ENCODE measurements at places on chromosomes 1 and 21.

- DNase-seq, result peak; percentile 29
These were observed 193.6 kb downstream of the RPS6KC1 start for GRCh38 chr1:213244664-213245091.

DNA sequence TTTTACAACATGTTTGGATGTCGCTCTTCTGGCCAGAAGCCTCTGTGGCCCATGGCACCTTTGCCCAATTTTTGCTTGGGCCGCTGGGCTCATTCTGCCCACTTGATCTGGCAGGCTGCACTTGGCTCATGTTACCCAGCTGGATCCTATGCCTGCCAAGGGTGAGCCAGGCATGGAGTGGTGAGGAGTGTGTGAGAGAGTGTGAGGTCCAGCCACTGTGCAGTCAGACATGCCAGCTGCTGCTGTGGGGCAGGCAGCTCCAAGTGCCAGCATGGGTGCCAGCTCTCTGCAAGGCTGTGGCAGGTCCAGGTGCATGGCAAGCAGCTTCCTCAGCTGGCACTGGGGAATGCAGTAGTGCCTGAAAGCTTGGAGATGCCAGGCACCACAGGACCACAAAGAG, 71.0 kb downstream of the EBNA1BP2 start:
- DNase-seq, result no peak

DNA sequence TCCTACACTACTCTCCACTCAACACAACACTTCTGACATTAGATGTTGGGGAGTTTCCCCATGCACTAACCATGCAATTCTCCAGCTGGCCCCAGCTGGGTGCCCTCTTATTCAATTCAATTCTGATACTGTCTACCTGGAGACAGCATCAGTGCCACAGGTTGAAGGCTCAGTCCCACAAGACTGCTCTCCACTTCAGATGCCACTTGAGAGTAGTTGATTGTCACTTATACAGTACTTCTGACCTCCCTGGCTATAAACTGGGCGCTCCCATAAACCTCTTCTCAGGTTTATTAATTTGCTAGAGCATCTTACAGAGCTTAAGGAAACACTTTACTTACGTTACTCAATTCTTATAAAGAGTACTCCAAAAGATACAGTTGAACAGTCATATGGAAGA, 442.3 kb downstream of the LRRIQ3 start:
- DNase-seq, result no peak

DNA sequence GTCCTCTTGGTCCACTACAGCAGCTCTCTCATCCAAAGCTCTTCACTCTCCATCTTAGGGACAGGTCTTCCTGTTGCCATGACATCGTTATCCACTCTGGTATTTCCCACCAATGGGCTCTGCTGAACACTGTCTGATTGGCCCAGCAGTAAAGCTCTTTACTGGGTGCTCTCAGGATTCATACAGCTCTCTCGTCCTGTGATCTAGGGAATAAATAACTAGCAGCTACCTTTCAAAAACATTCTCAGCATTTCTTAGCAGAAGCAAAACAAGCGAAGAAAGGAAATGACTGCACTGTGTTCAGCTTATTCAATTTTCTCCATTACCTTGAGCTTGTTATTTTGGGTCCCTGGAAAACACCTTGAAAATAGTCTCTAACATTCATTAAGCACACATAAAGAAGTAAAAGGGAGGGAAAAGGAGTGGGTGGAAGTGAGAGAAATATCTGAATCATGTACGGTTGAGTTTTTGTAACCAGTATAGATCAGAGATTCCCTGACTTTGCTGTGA, 163.4 kb upstream of the SGIP1 start:
- DNase-seq, result no peak
